ENCODE measurements at places on chromosomes 2 and 18. TPM values are rescaled to one million over a fixed set of nuclear protein-coding genes. Genes with fewer than 3 reads are reported as not detected.

Gene HJURP
- total RNA-seq: 13.3 TPM

Gene IL36B
- not detected for total RNA-seq

Gene MXD1
- 22.3 TPM for total RNA-seq

Gene PDK1
- total RNA-seq: 23.3 TPM

Gene GREB1L
- 9.3 TPM for total RNA-seq

Gene OSR1
- total RNA-seq: 7.8 TPM

Gene EFEMP1
- total RNA-seq: 75.9 TPM

Gene DLGAP1
- 5.5 TPM for total RNA-seq

Gene PSMA8
- total RNA-seq: not detected

Gene HAAO
- total RNA-seq: 32.6 TPM

Gene ANKRD29
- 2.0 TPM for total RNA-seq

Gene POTEI
- 0.06 TPM for total RNA-seq

Gene MAT2A
- 129 TPM for total RNA-seq

Gene CNPPD1
- total RNA-seq: 39.4 TPM

Gene NYAP2
- total RNA-seq: 0.12 TPM

Gene GALNT3
- 13.4 TPM for total RNA-seq

Gene ZSCAN30
- 29.4 TPM for total RNA-seq

Gene FSHR
- not detected for total RNA-seq

Gene CFAP53
- 1.1 TPM for total RNA-seq

Gene CYP27A1
- total RNA-seq: 45.4 TPM

Gene PTPRM
- 110 TPM for total RNA-seq

Gene SPIRE1
- total RNA-seq: 36.6 TPM

Gene C2orf49
- total RNA-seq: 12.4 TPM

Gene AMMECR1L
- 15.4 TPM for total RNA-seq

Gene CPLX4
- not detected for total RNA-seq

Gene ARL5A
- total RNA-seq: 75.2 TPM

Gene WIPF1
- 26.4 TPM for total RNA-seq
